ENCODE measurements at places on chromosomes 5 and 9. TPM values are rescaled to one million over a fixed set of nuclear protein-coding genes. Genes with fewer than 3 reads are reported as not detected.
A peak's percentile ranks its signal among the peaks of the same experiment; 100 is the strongest.

GRCh38 chr5:61991866-61992265 is 314.1 kb upstream of the KIF2A start:
- no peak for ATAC-seq

- no peak for ATAC-seq
These were observed 227.1 kb upstream of the TRIM32 start for GRCh38 chr9:116460026-116460425.

GRCh38 chr9:35845824-35846771 is 17.1 kb downstream of the TMEM8B start:
- no peak for ATAC-seq

GRCh38 chr9:26054600-26055520 is 376.6 kb upstream of the TUSC1 start:
- ATAC-seq: no peak

DDX4 gene
- not detected for total RNA-seq

DNA sequence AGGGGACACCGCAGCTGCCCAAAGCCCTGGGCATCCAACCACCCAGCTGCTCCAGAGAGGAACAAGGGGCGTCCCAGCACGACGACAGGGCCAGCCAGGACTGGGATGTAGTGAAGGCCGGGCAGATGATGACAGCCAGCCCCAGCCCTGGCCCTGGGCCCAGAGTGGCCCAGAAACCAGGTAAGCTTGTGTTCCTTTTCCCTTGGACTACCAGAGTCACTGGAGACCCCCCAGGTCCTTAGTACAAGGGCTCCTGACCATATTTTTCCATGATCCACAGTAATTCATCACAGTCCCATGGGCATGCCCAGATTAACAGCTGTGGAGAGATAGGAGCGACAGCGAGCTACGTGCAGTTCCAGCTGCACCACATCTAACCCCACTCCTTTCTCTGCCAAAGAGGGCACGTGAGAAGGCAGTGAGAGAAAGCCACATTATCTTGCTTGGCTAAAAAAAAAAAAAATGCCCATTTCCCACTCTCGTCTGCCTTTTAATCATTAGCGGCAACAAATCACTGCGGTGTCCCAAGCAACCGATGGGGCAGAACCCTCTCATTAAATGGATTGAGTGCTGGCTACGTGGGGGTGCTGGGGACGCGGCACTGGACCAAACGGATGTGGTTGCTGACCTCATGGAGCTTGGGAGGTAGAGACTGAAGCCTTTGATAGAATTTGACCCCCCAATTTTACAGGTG is 21.7 kb upstream of the SYNPO start:
- no peak for ATAC-seq

- ATAC-seq: peak; percentile 54
These were observed 202.7 kb upstream of the NR3C1 start for GRCh38 chr5:143606043-143606752.

- no peak for ATAC-seq
These were observed 21.5 kb upstream of the WWC1 start for GRCh38 chr5:168269937-168270330.

INSL4 gene
- total RNA-seq: not detected

MTMR12 gene
- 16.9 TPM for total RNA-seq

DNA sequence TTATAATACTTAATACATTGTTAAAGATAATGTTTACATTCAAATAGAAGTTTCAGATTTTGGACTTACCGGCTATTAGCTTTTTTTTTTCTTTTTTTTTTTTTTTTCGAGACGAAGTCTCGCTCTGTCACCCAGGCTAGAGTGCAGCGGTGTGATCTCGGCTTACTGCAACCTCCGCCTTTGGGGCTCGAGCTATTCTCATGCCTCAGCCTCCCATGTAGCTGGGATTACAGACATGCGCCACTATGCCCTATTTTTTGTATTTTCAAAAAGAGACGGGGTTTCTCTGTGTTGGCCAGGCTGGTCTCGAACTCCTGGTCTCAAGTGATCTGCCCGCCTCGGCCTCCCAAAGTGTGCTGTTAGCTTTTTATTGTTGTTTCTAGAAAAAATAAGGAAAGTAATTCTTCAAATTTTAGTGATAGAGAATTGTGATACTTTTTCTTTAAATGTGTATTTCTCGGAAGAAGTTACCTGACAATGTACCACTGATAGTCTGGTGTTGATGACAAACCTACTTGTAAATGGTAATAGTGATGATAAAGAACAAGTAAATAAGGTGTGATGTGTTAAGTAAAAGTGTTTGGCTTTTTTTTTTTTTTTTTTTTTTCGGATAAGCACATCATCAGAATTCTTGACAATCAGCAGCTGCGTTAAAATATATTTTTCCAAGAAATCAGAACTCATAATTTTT is 2.7 kb downstream of the CDC42SE2 start:
- ATAC-seq: no peak

- no peak for ATAC-seq
These were observed 127.3 kb upstream of the TUT7 start for GRCh38 chr9:86481466-86481865.

- ATAC-seq: no peak
These were observed 120.6 kb downstream of the PAM start for GRCh38 chr5:102875721-102876123.

GPR150 gene
- total RNA-seq: not detected

- ATAC-seq: no peak
These were observed 5.7 kb downstream of the PHF2 start for GRCh38 chr9:93582115-93582514.

DNA sequence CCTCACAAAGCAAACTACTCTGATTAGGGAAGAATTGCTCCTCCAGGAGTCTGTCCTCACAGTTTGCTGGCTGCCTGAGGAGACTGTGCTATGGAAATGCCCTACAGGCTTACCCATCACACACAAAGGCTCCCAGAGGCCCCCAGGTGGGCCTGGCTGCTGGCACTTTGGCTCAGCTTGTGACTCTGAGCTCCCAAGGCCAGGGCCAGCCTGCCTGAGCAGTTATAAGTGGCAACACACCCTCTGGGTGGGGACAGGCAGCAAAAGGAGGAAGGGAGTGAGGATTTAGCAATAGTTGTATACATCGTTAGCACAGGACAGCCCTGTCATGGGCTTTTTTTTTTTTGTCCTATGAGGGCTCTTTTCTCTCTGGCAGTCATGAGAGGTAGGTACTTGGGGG is 103.5 kb downstream of the DAPK1 start:
- ATAC-seq: peak; percentile 66

DNA sequence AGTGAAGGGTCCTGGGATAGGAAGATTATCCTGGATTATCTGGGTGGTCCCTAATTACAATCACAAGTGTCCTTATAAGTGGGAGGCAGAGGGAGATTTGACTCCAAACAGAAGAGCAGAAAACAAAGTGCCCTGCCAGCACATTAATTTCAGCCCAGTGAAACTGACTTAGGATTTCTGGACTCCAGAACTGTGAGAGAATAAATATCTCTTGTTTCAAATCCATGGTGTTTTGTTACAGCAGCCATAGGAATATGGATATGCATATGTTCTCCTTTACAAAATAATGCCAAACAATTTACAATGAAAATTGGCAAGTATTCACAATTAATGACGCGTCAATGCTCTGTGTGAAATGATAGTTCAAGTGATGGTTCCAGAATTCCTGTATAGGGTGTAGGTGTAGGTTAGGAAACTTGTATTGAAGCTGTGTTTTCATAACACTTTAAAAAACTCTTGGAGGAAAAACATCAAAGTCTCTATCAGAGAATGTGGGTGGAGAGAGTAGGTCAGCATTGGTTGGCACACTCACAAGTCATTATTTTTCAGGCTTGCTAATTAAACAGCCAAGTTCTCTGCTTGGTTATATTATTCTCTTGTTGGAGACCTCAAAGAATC is 19.9 kb upstream of the PLPP1 start:
- ATAC-seq: no peak
